ENCODE measurements at places on chromosomes 5 and 9.

DNA sequence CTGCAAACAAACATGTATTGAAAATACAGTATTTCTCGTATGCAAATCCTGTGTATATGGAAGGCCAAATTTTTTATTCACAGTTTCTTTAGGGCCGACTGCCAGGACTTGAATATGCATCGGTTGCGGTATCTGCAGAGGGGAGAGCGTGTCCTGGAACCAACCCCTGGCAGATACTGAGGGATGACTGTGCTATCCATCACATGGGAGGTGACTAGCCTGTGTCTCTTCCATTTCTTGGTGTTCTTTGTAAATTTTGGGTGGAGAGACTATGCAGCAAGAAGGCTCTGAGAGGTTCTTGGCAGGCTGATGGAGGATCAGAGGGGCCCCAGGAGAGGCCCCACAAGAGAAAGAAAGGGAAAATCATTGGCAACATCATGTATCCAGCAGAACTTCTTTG lies 384.3 kb downstream of the YTHDC2 start:
- DNase-seq = no peak

DNA sequence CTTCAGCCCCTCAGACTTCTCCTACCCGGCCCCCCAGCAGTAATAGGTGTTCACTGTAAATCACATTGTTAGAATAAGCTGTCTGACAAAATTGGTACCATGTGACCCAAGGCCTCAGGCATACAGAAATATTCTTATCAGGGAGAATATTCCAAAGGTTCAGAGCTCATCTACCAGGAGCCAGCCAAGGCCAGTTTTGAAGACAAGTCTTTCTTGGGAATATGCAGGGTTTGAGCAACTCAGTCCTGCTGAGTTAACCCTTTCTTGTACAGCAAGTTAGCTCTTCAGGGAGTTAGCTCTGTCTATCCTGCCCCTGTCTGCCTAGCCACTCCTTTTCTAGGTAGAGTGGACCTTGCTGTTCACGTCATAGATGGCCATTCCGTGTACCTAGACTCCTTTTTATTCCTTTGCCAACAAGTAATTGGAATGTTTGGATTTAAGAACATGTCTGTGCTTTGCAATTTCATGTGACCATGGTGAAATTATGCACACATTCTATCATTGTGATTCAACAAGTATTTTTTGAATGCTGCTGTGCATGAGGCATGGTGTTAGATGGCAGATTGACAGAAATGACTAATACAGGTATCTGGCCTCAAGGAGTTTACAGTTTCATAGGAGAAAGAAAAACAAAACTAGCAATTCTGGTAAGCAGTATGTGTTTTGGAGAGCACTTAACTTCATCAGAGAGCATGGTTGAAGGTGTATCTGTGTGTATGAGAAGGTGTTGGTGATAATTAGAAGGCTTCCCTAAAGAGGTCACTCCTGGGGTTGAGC lies 22.6 kb downstream of the TGFBR1 start:
- no peak for DNase-seq

GRCh38 chr5:139667001-139667729 lies 19.0 kb downstream of the CXXC5 start:
- no peak for DNase-seq

DNA sequence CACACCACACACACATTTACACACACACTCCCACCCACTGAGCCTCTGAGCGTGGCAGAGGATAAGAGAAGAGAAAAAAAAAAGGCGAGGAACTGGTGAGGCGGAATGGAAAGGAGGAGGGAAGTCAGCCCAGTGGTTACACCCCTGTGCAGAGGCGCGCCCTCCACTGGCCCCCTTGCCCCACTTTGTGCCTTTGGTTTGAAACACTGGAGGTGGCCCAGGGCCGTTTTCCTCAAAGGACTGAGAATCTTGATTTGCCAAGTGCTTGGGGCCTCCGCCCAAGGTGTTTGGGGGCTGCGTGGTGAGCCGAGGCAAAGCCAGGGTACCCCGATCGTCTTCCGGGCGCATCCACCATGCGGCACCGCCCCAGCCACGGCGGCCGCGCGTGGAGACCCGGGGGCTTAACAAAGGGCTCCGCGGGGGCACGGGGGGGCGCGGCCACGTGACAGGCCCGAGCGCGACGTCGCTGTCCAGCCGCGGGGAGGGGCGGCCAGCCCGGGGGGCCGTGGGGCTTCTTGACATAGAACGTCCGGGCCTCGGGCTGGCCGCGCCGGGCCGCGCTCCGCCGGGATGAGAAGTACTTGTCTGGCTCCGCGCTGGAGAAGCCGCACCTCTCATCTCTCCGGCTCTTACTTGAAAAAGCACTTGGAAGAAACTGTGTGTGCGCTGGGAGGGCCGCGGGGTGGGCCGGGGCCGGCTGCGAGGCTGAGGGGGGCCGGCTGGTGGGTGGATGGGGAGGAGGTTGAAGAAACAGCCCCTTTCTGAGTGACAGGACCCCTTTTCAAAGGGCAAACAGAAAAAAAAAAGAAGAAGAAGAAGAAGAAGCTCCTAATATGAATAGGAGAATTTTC lies 21.0 kb downstream of the NR2F1 start:
- DNase-seq = no peak

GRCh38 chr5:2259494-2260107 lies 376.9 kb upstream of the IRX4 start:
- DNase-seq = no peak

DNA sequence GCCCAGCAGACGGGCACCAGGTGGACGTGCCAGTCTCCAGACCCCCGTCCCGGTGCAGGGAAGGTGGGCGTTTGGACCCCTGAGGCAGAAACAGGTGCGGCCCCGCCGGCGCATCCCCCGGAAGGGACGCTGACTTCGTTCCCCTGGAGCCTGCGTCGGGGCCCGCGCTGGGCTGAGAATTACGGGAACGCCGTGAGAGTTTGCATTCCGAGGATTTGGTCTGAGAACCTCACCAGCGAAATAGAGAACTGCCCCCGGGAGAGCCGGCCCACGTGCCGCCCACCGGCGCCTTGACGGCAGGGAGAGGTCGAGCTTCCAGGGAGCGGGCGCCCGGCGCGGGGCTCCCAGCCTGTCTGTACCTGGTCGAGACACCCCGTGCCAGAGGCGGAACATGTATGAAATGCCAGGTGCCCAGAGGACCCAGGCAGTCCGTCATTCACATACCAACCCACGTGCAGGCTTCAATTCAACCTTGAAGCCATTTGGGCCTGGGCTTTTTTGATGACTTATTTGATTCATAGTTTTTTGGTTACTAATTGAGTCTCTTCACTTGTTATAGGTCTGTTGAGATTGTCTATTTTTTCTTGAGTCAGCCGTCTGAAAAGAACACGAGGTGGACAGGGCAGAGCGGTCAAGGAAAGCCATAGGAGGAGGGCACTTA lies 877 bp upstream of the CAMSAP1 start:
- DNase-seq = no peak

GRCh38 chr5:122420537-122421236 lies 108.7 kb downstream of the SNCAIP start:
- DNase-seq = no peak

GRCh38 chr5:160007514-160007913 lies 1.4 kb upstream of the TTC1 start:
- DNase-seq = no peak

DNA sequence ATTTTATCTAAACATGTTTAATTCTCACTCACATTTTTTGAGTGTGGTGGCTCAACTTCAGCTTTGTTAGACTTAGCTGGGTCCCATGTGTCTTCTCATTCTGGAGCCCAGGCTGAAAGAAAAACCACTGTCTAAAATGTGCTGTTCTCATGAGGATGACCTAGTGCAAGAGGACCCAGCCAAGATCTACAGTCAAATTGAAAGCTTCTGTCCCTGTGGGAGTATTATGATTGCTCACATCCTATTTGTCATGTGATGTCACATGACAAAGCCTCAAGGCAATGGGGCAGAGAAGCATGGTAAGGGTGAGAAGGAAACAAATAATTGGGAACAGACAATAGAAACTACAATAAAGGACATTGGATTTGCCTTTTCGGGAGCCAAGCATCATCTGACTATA lies 113.4 kb upstream of the ASTN2 start:
- DNase-seq = no peak

GRCh38 chr5:119996128-119996527 lies 366.8 kb downstream of the FAM170A start:
- DNase-seq = no peak

DNA sequence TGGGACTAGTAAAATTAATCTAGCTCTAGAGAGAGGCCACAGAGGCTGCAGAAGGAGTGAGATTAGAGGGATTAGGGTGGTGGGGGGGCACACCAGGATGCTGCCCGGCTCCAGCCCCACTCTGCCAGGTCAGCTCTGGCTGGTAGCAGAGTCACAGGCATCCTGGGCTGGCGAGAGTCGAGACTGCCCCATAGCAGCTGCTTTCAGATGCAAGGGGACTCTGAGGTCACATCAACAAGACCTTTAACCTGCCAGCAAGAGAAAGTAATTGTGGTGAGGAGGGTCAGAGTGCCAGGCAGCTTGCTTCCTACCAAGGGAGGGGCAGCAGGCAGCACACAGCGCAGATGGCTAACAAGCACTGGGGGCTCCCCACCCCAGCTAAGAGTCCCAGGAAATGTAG lies 7.5 kb downstream of the EPB41L4B start:
- DNase-seq = no peak

GRCh38 chr5:1292846-1293415 lies 1.9 kb downstream of the TERT start:
- DNase-seq = no peak

- no peak for DNase-seq
Observed at GRCh38 chr5:106415541-106415940, 1255.2 kb downstream of the EFNA5 start.

GRCh38 chr5:10581867-10582511 lies 18.1 kb downstream of the ANKRD33B start:
- no peak for DNase-seq

GRCh38 chr5:57524348-57525060 lies 41.9 kb upstream of the ACTBL2 start:
- DNase-seq = no peak

GRCh38 chr9:13556656-13557055 lies 277.2 kb upstream of the MPDZ start:
- no peak for DNase-seq

- DNase-seq = no peak
Observed at GRCh38 chr5:169670769-169671525, 33.9 kb downstream of the DOCK2 start.

- DNase-seq = no peak
Observed at GRCh38 chr9:124212381-124213050, 45.2 kb upstream of the NEK6 start.

DNA sequence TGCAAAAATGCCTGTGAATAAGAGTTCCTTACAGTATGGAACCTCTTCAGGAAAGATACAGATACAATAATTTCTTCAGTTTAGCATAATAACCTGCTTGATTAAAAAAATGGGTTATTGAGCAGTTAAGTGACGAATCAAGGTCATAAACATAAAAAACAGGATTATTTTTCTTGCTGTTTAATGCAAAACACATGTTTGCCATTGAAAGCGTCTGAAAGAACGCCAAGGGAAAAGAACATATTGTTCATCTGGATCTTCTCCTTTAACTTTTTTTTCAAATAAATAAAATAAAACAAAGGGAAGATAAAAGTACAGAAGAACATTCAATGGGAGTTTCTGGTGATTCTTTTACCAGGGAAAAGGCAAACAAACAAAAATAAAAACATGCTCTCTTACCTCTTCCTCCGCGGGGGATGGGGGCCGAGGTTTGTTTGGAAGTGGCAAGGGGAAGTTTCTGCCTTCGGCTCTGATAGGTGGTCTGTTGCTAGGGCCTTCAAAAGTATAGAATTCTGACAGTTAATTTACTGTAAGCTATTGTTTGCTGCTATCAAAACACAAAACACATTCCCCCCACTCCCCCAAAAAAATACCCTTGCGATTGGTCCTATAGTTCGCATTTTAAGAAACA lies 20.1 kb downstream of the C5orf58 start:
- DNase-seq = no peak

- DNase-seq = no peak
Observed at GRCh38 chr5:72498284-72498683, 8.9 kb downstream of the ZNF366 start.

DNA sequence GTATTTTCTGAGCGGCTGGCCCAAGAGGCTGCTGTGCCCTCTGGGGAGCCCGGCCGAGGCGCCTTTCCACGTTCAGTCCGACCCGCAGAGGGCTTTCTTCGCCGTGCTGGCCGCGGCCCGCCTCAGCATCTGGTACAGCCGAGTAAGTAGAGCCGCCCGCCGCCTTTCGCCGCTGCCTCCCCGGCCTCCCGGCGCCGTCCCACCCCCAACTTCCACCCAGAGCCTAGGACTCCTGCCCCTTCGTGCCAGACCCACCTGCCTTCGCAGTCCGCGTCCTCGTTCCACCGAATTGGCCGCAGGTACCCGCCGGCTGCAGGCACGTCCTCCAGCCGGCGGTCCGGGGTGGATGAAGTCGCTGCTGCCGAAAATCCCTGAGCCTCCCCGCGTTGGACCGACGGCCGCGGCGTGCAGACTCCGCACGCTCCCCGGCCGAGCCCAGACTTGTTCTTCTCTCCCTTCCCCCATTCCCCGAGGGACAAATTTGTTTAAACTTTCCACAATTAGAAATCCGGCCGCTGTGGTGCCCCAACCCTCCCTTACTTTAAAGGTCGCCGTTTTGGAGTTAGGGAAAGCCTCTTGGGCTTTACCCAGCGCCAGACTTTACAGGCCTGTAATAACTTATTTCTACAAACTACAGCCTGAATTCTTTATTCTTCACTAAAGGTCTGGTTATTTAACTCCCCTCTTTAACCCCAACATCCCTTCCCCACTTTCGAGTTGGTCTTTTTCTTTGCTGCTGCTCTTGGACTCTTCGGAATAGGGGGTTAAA lies 589 bp downstream of the RIC1 start:
- DNase-seq = peak; percentile 18

DNA sequence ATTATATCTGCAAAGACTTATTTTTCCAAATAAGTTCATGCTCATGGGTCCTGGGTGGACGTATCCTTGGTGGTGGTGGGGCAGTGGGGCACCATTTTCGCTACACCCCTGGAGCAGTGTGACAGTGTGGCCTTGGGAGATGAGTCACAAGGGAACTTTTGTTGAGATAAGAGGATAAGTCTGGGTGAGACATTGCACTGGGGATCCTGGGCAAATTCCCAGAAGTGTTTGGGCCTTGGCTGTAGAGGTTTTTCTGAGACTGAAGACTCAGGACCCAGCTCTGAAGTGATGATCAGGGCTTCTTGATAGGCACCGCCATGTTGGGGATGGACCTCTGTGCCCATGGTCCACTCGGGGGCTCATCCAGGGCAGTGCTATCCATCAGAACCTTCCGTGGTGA lies 149.4 kb downstream of the MACROH2A1 start:
- DNase-seq = no peak

- DNase-seq = no peak
Observed at GRCh38 chr5:133758641-133759040, 146.3 kb upstream of the FSTL4 start.

DNA sequence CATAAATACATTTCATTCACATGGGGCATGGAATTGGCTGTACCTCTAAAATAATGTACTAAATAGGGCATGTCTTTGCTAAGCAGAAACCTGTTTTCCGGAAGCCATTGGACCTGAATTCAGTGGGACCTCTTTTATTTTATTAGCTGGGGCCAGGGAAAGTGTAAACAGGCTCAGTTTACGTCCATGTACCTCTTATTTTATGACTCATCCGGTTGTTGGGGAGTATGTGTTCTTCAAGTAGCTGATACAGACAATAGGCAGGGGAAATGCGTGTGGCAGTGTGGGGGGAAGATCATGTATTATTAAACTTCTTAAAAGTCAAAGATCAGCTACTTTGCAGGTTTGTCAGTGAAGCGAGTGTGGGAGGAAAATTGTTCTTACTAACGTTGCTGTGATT lies 1.4 kb upstream of the GDNF start:
- DNase-seq = no peak

All from T-cell (primary cell).